ENCODE measurements at places on chromosomes 4 and X. TPM values are rescaled to one million over a fixed set of nuclear protein-coding genes. Genes with fewer than 3 reads are reported as not detected.

ABLIM2 gene
- total RNA-seq: 0.62 TPM

RHOXF2B gene
- not detected for total RNA-seq

ADGRA3 gene
- 12.0 TPM for total RNA-seq

NAA11 gene
- total RNA-seq: not detected

F11 gene
- not detected for total RNA-seq

ARMCX4 gene
- 6.8 TPM for total RNA-seq

IL21 gene
- not detected for total RNA-seq

OTC gene
- not detected for total RNA-seq

AVPR2 gene
- total RNA-seq: not detected

EPHA5 gene
- total RNA-seq: not detected

TEX13B gene
- total RNA-seq: not detected

ZNF595 gene
- 14.4 TPM for total RNA-seq

NRK gene
- not detected for total RNA-seq

RGN gene
- total RNA-seq: not detected

POLA1 gene
- 48.4 TPM for total RNA-seq

TLR6 gene
- total RNA-seq: 4.4 TPM

Measured in activated naive CD8-positive, alpha-beta T cell treated with anti-CD3 and anti-CD28 coated beads for 36 hours (primary cell).